ENCODE measurements at places on chromosomes 4 and X.

DNA sequence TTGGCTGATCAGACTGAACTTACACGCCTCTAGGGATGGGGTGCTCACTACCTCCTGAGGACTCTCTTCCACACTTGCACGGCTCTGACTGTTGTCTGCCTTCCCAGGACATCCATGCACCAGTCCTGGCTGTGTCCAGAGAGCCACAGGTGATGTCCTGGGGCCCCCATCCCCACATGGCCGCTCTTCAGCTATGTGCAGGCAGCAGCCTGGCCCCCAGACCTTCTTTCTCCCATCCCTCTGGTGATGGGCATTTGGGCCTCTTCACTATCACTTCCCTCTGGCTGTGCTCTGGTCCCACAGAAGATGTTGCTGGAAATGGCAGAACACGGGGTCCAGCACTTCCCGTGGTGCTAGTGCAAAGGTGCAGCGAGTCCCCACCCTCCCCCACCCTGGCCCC, 40.9 kb upstream of the HMX1 start:
- DNase-seq: no peak

- no peak for DNase-seq
These were observed 104.8 kb upstream of the CXCL13 start for GRCh38 chr4:77500801-77501200.

DNA sequence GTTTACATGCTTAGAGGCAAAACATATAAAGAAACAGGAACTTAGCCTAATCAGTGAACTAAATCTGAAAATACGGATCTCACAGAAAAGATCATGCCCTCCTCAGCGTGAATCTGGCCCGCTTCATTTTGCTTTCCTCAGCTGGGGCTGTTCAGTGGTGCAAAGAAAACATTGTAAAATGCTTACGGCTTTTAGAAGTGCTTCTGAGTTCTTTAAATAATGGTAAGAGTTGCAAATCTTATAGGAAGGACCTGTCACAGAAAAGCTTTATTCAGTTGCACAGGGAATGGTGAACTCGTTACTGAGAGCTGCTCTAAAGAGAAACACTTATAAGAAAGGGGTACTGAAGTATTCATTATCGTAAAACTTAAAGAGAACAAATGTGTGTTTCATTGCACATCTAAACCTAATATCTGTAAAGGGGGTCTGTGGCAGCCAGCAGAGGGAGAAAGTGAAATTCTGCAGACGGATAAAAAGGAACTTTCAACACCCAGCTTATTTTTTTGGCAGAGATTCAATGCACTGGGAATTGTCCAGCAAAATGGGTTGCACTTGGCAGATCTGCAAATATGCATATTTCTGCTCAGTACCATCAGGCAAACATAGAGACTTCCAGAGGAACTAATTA, 139.2 kb upstream of the ANK2 start:
- DNase-seq: no peak

- DNase-seq: no peak
These were observed 353.6 kb upstream of the RPS6KA3 start for GRCh38 chrX:20620306-20620705.

GRCh38 chr4:147968641-147969040, 236.8 kb downstream of the ARHGAP10 start:
- DNase-seq: no peak

GRCh38 chr4:139753686-139754085, 88.1 kb downstream of the MGST2 start:
- DNase-seq: no peak

DNA sequence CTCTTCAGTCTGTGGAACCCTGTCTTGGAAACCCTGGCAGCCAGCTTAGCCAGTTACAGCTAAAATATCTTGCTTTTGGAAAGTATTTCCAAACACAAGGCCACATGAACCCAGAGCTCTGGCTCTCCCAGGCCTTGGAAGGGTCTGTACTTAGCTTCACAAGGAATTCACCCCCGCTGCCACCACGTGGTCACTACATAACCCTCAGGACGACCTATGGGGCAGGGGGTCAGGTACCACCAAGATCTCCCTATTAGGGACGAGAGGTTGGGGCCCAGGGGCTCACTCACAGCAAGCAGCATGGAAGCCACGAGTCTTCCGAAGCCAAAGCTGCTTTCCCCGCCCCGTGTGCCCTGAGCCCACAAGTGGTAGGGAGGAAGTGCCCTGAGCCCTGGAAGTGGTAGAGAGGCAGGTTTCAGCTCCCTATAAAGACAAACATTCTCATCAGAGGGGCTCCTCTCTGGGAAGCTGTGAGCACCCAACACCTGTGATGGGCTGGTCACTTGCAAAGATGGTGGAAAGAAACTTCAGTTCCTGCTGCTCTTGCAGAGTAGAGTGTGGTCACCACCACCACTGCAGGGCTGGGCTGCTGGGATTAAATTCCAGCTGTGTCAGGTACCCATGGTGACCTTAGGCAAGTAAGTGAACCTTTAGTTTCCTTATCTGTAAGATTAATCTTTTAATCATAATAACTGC, 4.7 kb upstream of the JAKMIP1 start:
- no peak for DNase-seq
